SIG-M5 (cell line): ENCODE measurements at places on chromosomes 1 and 21.

DNA sequence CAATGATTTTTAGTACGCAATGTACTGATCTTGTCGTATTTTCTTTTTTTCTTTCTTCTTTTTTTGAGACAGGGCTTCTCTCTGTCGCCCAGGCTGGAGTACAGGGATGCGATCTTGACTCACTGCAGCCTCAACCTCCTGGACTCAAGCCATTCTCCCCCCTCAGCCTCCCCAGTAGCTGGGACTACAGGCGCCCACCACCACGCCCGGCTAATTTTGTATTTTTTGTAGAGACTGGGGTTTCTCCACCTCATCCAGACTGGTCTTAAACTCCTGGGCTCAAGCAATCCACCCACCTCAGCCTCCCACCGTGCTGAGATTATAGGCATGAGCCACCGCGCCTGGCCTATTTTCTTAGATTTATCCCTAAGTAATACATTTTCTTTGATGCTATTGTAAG is 43.9 kb upstream of the COL6A2 start:
- DNase-seq = no peak

DNA sequence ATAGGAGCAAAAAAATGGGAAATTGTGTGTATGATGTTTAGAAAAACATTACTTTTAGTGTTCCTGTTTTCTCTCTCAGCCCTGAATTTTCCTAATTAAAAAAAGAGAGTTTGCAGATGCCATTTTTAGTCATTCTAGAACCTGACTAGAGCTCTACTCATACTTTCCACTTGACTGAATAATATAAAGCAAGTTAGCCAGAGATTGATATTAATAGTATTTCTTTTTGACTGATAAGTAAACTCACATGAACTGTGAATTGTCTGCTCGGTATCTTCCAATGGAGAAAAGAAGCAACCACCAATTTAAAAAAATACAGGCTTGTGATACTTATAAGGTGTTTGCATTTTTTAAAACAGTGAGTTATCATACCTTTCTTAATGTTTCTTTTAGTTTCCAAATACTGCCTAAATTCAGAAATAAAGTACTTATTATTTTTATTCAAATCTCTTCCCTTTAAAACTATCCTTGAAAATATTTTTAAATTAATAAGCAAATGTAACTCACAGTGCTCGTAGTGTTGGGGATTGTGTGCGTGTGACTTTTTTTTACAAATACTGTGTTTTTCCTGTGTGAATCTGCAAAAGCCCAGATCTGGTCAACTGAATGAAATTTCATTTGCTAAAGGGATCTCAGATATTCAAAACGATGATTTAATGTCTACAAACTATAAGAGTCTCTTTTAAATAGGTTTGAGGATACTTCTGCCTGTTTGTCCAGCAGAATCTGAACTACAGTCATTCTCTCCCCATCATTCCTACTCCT is 9.8 kb downstream of the RAP1A start:
- no peak for DNase-seq

DNA sequence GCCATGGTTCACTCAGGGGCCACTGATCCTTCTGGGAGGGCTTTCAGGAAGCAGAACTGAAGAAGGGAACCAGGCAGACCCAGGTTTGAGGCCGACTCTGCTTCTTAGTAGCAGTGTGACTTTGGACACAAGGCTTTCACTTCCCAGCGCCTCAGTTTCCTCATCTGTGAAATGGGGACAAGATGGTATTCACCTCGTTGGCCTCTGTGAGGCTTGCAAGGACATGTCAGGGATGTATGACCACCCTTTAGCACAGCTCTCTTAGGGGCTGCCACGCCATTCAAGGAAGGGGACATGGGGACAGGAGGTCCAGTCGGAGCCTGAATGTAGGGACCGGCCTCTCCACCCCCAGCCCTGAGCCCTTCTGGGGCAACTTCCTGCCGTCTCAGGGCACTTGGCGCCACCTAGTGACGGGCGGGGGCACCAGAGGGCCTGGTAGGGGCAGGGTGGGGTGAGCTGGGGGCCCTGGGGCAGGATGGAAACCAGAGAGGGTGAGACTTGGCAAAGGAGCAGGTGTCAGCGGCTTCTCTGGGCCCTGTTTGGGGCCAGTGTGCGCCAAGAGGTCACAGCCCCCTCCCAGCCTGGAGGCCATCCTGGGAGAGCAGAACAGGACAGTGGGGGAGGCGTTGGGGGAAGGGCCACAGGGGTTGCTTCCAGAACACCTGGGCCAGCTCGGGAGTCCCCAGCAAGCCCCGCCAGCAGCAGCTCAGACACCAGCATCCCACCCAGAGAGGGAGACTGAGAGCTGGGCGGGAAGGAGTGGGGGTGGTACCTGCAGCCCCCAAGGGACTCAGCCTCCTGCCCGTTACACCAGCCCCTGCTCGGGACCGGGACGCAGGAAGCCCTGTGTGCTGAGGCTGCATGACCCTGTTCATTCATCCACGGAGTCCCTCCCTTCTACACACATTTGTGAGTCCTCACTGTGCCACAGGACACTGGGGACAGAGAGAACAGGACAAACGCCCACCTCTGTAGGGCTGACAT is 102.5 kb upstream of the TARDBP start:
- no peak for DNase-seq

DNA sequence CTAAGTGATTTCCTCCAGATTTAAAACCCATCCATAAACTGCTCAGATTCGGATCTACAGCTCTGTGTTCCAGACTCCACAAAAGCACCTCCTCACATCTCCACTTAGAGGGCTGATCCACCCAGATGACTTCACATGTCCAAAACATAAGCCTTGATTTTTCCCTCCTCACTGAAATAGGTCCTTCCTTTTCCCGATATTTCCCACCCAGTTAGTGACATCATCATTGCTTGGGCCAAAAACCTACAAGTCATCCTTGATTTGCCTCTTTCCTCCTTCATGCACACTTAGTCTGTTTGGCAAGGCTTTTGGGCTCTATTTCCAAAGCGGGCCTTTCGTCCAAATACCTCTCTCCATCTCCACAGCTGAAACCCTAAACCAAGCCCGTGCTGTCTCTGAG is 32.3 kb downstream of the CCDC185 start:
- no peak for DNase-seq

GRCh38 chr21:31225713-31226112 is 118.3 kb downstream of the TIAM1 start:
- DNase-seq = no peak

DNA sequence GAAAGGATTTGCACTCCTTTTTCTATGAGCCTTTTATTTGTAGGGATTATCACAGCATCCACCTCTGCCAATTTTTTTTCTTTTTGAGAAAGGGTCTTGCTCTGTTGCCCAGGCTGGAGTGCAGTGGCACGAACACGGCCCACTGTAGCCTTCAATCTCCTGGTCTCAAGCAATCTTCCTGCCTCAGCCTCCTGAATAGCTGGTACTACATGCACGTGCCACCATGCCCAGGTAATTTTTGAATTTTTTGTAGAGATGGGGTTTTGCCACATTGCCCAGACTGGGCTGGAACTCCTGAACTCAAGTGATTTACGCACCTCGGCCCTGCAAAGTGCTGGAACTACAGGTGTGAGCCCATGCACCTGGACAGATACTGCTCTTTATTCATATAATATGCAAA is 2.1 kb downstream of the SAMSN1 start:
- DNase-seq = no peak

GRCh38 chr1:48767975-48768510 is 8.6 kb downstream of the BEND5 start:
- no peak for DNase-seq

DNA sequence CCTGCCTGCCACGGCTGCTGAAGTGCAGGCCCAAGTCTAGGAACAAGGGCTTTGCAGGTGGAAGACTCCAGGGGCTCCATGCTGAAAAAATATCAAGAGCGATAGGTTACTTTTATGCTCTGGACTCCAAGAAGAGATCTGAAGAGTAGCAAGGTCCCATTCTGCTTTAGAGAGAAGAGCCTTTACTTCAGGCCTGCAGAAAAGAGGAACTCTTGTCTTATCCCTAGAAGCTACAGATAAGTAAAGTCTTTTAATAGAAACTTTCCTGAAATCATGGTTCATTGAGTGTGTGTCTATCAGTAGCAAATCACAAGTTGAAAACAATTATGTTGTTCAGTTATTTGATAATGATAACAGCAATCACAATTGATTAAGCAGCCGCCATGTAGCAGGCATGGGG is 113.3 kb downstream of the TNR start:
- no peak for DNase-seq

DNA sequence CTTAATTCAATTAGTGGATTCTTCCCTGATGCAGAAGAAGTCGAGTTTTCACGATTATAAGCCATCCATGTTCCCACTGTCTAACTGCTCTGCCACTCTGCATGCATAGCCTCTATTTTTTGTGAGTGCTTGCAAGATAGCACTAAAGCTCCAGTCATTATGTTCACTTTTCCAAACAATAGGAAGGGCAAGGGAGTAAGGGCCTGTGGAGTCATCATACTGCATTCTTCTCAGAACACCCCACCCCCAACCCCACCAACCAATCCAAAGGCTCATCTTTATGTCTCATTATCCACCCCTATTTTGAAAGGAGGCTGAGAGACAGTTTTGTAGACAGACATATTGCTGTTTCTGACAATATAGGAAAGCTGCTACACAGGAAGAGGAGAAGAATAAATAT is 471.7 kb upstream of the ADGRL2 start:
- DNase-seq = no peak

DNA sequence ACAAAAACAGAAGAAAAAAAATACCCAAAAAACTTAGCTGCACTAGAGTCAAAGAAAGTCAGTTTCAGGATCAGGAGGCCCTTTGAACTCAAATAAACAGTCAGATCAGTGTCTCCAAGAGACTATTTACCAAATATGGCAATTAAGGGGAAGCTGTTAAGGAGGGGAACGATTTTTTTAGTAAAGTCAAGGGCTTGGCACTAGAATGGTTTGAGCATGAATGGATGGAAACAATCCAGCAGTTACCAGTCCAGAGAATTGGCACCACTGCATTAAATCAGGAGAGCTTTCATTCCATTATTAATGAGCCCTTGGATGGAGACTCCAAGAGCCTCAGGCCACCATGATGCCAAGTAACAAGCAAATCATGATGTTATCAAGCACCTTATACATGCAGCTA is 7.2 kb downstream of the TRAPPC3 start:
- DNase-seq = no peak

DNA sequence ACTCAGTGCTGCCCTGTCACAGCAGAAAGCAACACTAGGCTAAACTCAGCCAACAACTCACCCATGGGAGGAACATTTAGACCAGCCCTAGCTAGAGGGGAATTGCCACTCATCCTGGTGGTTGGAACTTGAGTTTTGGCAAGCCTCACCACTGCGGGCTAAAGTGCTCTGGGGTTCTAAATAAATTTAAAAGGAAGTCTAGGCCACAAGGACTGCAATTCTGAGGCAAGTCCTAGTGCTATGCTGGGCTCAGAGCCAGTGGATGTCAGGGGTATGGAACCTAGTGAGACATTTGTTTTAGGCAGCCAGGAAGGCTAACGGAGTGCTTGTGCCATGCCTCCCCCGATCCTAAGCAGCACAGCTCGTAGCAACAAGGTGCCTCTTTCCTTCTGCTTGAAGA is 78.0 kb downstream of the RGS13 start:
- DNase-seq = no peak

GRCh38 chr21:16633831-16634459 is 878.9 kb upstream of the CXADR start:
- no peak for DNase-seq

- no peak for DNase-seq
Observed at GRCh38 chr1:231217056-231217455, 24.0 kb upstream of the GNPAT start.

DNA sequence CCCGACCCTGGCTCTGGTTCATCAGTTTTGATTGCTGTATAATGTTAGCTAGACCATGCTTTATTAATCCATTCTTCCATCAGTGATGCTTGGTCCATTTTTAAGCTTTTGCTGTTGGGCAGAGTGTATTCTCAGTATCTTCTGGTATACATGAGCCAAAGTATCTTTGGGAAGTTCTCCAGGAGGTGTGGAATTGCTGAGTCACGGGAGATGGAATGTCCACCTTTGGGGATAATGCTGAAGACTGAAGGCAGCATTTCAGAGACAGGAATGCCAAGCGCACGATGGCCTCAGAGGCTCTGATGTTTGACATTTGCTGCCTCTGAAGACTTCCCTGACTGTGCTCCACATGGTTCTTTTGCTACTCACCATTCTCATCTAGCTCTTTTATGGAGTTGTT is 266.3 kb upstream of the KAZN start:
- no peak for DNase-seq

GRCh38 chr1:226778657-226779058 is 39.6 kb upstream of the ITPKB start:
- no peak for DNase-seq

GRCh38 chr1:197778366-197778945 is 3.2 kb upstream of the DENND1B start:
- no peak for DNase-seq

DNA sequence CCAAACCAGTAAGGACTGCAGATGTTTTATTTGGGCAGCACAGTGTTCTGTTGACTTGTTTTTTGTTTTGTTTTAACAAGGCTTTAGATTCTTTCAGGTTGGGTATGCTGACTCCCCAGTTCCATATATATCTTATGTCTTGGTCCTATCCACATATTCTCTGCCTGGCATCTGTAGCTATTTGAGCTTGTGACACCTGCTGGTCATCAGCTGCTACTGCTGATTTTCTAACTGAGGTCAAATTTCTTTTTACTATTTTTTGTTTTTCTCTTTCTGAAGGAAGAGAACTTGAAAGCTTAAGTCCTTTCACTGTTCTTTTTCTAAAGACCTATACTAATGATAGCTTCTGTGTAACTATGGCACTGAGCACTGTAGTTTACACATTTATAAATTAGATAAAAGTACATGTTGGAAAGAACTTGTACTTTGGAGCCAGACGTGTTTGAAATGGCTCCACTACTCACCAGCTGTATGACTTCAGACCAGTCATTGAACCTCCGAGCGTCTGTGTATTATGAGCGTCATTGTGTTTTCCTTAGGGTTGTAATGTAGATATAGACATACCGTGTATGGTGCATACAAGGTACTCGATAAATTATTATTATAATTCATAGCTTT is 109.4 kb downstream of the NRDC start:
- no peak for DNase-seq

DNA sequence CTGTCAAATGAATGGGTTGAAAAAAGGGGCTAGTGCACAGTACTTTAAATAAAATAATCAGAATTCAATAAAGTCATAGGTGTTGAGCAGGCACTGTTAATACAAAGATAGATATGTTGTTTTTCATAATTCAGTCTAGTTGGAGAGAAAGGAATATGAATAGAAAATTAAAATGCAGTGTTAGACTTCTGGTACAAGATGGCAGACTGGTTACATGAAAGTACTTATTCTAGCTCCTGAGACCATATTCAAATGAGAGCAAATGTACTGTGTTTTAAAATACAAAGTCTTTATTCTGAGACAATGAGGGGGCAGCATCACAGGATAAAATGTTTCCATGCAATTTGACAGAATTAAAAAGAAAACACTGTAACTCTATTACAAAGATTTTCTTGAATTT is 542.1 kb downstream of the COL11A1 start:
- no peak for DNase-seq

GRCh38 chr1:193753038-193753756 is 566.8 kb upstream of the B3GALT2 start:
- DNase-seq = no peak
